ENCODE measurements at places on chromosomes 1 and 21.
A peak's percentile ranks its signal among the peaks of the same experiment; 100 is the strongest.

DNA sequence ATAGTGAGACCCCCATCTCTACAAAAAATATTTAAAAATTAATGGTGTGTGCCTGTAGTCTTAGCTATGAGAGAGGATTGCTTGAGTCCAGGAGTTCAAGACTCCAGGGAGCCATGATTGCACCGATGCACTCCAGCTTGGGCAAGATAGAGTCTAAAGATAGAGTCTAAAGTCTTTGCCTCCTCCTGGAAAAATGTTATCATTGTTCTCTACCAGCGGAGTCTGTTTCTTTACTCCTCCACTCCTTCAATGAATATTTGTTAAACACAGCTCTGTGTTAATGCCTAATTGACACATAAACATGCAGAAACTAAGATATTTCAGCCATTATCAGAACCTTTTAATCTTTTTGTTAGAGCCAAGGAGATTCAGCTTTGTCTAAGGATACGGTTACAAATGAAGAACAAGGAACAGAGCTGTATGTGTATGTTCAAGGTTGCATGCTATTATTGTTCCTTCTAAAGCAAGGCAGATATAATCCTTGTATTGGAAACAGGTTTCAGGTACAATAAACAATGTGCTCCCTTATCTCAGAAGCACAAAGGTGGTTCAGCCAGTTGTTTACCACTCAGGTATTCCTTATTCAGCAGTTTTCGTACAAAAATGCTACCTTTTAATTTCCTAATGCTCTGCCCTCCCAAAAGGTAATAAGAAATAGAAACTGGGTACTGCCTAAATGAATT lies 15.4 kb downstream of the OVAAL start:
- no peak for DNase-seq

GRCh38 chr1:96926176-96926575 lies 204.6 kb downstream of the PTBP2 start:
- DNase-seq: no peak

DNA sequence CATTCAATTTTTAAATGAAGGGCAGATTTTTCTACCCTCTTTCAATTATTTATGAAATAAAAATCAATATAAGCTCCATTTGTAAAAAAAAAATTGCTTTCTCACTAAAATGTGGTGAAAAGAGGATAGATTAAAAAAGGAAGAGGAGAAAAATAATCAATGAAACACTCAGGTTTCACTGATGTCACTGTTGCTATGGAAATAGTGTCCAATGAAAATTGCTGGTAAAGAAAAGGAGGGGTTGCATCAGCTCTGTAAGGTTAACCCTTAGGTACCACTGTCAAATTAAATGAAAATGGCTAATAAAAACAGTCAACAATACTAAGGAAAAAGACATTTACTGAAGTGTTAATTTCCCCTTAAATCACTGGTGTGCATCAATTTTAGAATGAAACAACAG lies 91.6 kb upstream of the TTC39A start:
- DNase-seq: peak; percentile 27

- DNase-seq: no peak
These were observed 156.7 kb upstream of the NEGR1 start for GRCh38 chr1:72439036-72439435.

DNA sequence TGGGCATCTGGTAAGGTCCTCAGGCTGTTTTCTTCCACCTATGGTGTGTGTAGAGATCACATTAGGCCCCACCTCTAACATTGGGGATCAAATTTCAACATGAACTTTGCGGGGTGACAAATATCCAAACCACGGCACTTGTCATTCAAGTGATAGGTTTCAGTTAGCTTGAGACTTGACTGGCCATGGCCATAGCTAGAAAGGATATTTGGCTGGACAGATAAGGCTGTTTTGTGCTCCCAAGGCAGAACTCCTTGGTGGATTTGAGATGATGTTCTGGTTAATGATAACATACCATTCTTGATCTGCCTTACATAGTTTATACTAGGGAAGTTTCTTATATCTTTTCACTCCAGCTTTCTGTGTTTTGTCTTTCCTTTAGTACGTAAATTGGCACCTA lies 48.5 kb downstream of the CELF3 start:
- DNase-seq: no peak

GRCh38 chr1:88540255-88540654 lies 143.8 kb upstream of the PKN2 start:
- no peak for DNase-seq

DNA sequence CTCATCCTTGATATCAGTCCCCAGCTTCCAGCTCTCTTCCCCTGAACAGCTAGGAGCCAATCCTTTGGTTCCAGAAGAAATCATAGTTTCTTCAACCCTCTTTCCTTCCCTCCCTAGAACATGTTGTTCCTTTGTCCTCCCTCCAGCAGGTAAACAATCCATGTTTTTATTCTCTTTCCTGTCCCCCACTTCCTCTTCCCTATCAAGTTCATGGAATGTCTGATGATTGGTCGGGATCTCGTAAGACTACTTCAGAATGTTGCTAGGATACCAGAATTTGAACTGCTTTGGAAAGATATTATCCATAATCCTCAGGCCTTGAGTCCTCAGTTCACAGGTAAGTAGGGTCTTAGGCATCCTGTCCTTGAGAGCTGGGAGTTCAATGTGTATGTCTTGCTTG lies 23.1 kb upstream of the SLC27A3 start:
- DNase-seq: no peak

GRCh38 chr1:168752171-168752832 lies 23.3 kb upstream of the DPT start:
- peak; percentile 29 for DNase-seq

GRCh38 chr1:152451254-152451653 lies 37.2 kb upstream of the CRNN start:
- DNase-seq: peak; percentile 27

- no peak for DNase-seq
These were observed 132.0 kb upstream of the ZBTB40 start for GRCh38 chr1:22319608-22320007.

- DNase-seq: no peak
These were observed 38.5 kb upstream of the ACTRT2 start for GRCh38 chr1:2982615-2983318.

- no peak for DNase-seq
These were observed 35.2 kb downstream of the ARID4B start for GRCh38 chr1:235292790-235293189.

- no peak for DNase-seq
These were observed 5.8 kb upstream of the PHC2 start for GRCh38 chr1:33436557-33437285.

GRCh38 chr1:53132176-53132575 lies 10.3 kb downstream of the SLC1A7 start:
- no peak for DNase-seq

GRCh38 chr1:78385744-78386462 lies 104.9 kb upstream of the PTGFR start:
- no peak for DNase-seq

DNA sequence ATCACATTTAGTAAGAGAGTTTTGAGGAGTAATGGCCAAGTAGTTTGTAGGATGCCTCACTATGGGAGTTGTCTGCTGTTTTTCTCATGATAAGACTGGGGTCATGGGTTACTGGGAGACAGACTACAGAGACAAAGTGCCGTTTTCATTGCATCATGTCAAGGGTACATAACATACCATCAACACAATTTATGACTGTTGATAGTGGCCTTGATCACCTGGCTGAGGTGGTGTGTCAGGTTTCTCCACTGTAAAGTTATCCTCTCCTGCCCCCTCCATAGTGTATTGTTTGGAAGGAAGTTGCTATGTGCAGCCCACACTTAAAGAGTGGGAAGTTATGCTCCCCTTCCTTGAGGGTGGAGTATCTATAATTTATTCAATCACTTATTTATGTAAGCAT lies 263.5 kb upstream of the POU3F1 start:
- no peak for DNase-seq

- DNase-seq: no peak
These were observed 541.1 kb upstream of the PRMT6 start for GRCh38 chr1:106515375-106515774.

DNA sequence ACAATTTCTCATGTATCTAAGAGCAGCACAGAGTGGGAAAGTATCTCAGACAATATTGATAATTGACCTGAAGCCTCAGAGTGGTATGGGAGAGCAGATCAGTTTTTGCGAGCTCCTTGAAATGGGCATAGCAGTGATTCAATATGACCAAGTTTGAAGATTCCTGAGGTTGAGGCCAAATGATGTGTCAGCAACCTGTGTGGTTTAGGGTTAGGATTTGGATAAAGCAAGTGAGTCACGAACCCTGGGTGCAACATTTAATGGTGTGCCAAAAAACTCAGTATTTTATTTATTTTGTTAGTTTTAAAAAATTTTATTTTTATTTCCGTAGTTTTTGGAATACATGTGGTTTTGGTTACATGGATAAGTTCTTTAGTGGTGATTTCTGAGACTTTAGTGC lies 92.5 kb upstream of the C21orf91 start:
- no peak for DNase-seq

DNA sequence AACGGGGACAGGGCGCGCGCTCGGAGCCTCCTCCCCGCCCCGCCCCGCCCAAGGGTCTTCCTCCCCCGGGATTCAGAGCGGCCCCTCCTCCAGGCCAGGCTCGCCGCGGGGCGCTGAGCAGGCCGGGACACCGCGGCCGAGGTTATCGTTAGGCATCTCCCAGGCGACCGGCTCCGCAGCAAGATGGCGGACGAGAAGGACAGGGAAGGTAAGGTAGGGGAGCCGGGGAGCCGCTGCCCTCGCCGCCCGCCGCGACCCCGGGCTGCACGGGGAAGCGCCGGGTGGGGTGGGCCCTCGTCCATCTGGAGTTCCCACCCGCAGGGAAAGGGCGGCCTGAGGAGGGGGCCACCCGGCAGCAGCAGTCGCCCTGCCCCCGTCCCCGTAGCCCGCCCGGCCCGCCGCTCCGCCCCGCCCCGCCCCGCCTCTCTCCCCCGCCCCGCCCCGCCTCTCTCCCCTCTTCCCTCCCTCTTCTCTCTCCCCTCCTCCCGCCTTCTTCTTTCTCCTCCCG lies 105.9 kb upstream of the HNRNPU start:
- DNase-seq: peak; percentile 53

DNA sequence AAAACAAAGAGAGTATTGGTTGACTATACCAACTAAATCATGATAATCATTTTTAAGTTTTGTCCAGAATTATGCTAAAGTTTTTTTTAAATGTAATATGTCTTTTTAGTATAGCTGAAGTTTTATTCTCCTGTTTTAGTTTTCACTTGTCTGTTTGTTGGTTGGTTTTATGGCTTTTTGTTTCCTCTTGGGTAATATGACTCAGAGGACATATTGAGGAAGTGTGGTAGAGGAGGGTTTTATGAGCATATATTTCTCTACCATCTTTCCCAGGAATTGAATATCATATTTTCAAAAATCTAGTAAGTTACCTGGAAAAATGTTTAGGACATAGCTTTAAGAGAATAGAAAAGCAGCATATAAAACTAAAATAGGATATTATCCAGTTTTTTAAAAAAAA lies 68.6 kb upstream of the MCOLN3 start:
- DNase-seq: no peak

GRCh38 chr1:54297596-54298283 lies 97.8 kb downstream of the MRPL37 start:
- DNase-seq: no peak

- DNase-seq: no peak
These were observed 3.5 kb upstream of the OSCP1 start for GRCh38 chr1:36453600-36454388.

GRCh38 chr21:37821786-37822450 lies 94.3 kb downstream of the KCNJ6 start:
- DNase-seq: no peak

DNA sequence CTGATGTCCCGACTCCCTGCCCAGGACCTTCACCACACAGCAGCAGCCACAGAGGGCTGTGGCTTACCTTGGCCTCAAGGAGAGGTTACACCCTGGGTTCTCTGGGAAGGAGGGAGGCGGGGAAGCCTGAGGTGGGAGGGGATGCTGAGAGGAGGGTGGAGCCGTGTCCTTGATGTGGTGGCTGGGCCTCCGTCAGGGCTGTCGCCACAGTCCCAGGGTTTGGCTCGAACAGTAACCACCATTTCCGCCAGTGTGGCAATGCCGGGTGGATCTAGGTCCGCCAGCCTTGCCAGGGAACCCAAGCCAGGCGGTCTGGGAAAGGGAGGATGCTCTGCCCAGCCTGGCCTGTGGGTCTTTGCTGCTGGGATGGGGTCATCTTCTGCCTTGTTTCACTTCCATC lies 18.4 kb upstream of the CDCA8 start:
- no peak for DNase-seq

DNA sequence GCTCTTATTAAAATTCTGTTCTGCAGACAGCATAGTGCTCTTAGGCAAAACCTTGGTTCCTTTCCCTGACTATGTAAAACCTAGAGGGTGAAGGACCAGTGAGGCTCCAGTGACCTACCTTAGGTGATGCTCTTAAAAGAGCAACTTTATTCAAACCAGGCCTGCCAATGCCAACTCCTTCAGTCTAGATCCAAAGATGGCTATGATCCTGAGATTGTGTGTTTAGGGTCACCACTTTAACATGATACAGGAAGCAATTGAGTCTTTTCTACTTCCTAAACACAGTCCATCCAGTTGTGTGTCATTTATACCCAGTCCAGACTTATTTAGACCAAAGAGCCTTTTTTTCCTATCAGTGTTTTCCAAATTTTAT lies 10.8 kb downstream of the MCL1 start:
- peak; percentile 81 for DNase-seq

DNA sequence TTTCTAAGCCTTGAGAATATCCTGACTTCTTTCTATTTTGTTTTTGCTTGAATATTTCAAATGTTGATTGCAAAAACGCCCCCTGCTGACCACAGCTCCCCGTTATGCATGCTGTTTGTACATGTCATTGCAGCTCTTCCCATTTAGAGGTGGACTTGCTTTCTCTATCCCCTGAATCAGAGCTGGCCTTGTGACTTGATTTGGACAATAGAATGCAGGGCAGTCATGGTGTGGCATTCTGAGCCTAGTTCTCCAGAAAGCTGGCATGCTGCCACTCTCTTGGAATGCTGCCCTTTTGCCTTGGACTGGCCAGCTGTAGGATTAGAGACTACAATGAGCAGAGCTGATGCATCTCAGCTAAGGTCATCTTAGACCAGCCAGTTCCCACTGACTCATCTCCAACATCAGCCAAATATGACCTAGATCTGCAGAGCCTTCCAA lies 1561.5 kb downstream of the MRPL39 start:
- DNase-seq: no peak

GRCh38 chr1:145997016-145997717 lies 788 bp upstream of the TXNIP start:
- peak; percentile 67 for DNase-seq

DNA sequence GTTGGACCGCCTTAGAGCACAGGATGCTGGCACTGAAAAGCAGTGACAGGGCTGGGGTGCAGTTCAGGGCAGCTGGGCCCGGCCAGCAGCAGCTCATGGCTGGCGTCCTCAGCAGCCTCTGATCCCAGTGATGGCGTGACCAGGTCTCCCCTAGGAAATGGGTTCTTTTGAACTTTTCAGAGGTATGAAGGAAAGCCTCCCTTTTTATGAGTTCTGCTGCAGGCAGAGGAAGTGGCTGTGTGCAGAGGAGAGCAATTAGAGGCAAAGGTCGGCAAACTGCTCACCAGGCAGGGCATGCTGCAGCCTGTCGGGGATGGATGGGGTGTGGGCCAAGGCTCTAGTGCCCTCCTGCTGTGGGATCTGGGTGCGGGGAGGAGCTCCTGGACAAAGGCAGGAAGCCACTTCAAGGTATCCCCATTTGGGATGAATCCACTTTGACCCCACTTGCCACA lies 45.6 kb upstream of the RAB4A start:
- DNase-seq: no peak

Data from NCI-H526 (cell line).